Left lung (tissue), 14 donors: ENCODE measurements at places on chromosomes 16 and 17.

GRCh38 chr17:15124264-15124595, 140.9 kb downstream of the PMP22 start:
- no peaks in the 10 kb centered on the region for H3K27me3 ChIP-seq
- no peak overlapping the region for H3K27ac ChIP-seq
- no peaks in the 10 kb centered on the region for H3K4me1 ChIP-seq
- no peak for DNase-seq
- H3K4me3 ChIP-seq, result no peak overlapping the region

DNA sequence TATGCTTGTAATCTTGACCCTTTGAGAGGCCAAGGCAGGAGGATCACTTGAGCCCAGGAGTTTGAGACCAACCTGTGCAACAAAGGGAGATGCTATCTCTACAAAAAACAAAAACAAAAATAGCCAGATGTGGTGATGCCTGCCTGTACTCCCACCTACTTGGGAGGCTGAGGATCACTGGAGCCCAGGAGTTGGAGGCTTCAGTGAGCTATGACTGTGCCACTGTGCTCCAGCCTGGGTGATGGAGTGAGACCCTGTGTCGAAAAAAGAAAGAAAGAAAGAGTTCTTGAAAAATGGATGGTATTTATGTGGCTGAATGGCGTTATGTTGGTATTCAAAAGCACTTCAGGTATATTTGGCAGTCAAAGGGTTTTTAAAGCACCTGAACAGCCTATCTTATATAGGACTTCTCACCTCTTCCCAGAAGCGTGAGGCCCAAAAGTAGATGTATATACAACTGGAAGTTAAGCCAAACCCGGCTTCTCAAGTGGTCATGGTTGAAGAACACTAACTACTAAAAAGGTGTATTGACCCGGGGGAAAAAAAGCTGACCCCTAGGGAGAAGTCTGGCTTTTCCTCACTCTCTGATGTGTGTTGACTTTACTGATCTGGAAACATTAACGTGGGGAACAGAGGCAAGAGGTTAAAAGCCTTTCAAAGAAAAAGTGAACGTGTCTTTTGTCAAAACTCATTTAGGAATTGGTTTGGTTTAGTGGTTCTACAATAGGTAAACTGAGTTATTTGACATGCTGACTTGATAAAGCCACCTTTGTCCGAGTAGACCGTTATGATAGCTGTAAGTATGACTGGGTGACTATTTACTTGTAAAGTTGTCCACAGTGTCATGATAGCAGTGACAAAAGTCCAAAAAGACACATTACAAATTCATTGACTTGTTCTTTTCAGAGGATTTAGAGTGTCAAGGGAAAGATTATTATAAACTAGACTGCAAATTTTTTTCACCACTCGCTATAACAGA, 183.4 kb downstream of the IRX3 start:
- no peak for DNase-seq
- no peaks in the 10 kb centered on the region for H3K27me3 ChIP-seq
- no peaks in the 10 kb centered on the region for H3K4me1 ChIP-seq
- no peak overlapping the region for H3K4me3 ChIP-seq

DNA sequence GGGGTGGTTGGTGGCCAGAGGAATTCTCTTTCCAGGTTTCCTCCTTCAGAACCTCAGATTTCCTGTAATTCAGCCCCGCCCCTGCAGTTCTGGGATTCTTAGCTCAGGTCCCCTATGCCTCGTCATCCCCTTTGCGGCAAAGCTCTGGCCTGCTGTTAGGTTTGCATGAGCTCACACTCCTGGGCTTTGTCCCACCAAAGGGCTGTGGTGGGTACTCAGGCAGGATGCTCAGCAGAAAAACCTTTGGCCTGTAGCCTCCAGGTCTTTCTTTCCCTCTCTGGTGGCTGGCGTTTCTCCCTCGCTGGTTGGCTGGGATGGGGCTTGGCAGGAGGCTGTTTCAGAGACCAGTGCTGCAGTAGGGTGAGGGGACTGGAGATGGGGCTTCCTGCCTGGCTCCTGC, 9.6 kb upstream of the PLEKHG4 start:
- peaks cover 5% of the 10 kb centered on the region for H3K4me1 ChIP-seq
- no peaks in the 10 kb centered on the region for H3K27me3 ChIP-seq
- no peak for DNase-seq
- peaks cover 7% of the 10 kb centered on the region for H3K36me3 ChIP-seq
- H3K27ac ChIP-seq, result no peak overlapping the region

- DNase-seq, result no peak
- H3K27me3 ChIP-seq, result no peaks in the 10 kb centered on the region
- no peak overlapping the region for H3K4me3 ChIP-seq
- H3K36me3 ChIP-seq, result no peaks in the 10 kb centered on the region
- H3K4me1 ChIP-seq, result peaks cover 36% of the 10 kb centered on the region
Observed at GRCh38 chr16:10852948-10853347, 24.1 kb upstream of the CIITA start.

- no peaks in the 10 kb centered on the region for H3K36me3 ChIP-seq
- H3K27me3 ChIP-seq, result peaks cover 9% of the 10 kb centered on the region
- no peak overlapping the region for H3K27ac ChIP-seq
- no peak overlapping the region for H3K4me3 ChIP-seq
Observed at GRCh38 chr16:56302506-56302905, 111.2 kb downstream of the GNAO1 start.

DNA sequence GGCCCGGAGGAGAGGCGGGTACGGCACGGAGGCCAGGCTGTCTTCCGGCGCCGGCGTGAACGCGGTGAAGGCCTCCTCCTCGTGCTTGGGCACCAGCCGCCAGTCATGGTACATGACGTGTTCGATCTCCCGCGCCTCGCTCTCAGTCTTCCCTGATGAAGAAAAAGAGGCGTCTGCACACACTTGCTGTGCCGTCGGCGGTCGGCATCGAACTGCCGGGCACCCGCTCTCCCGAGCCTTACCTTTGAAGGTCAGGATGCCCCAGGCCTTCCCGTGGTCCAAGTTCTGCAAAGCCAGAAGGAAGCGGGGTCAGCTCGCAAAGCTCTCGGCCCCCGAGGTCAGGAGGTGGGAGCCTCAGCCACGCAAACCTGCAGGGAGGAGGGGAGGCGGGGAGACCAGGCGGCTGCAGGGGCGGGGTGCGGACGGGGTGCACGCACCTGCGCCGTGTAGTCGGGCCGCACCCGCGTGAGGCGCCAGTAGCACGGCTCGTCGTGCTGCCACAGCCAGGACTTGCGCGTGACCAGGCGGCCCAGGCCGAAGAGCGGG, at the start of gene EME2:
Gene EME2 (plus strand): TSS at position 449 of the 546 bp plus-strand sequence. CDS start 418 bp downstream, outside the sequence.
- peaks cover 47% of the 10 kb centered on the region for H3K4me1 ChIP-seq
- H3K36me3 ChIP-seq, result peaks cover 49% of the 10 kb centered on the region
- no peaks in the 10 kb centered on the region for H3K27me3 ChIP-seq
- no peak for DNase-seq
- H3K27ac ChIP-seq, result peak within 1 kb of the TSS; percentile 93
